ENCODE measurements at places on chromosomes 1 and 21.
A peak's percentile ranks its signal among the peaks of the same experiment; 100 is the strongest.

GRCh38 chr21:42820616-42821465 is 58.5 kb downstream of the WDR4 start:
- no peak for DNase-seq

DNA sequence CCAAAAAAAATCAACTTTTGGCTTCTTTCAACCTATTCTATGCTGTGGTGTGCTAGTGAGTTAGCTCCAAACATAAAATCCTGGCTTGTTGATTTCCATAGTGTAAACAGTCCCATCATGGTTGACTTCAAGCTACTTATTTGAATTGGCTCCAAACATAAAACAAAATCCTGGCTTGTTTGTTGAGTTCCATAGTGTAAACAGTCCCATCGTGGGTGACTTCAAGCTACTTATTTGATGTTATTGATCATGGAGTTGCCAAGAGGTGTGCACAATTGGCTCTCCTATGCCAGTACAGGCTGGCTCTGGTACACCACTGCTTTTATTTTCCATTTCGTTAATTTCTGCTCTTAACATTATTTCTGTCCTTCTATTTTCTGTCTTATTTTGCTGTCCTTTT is 1.8 kb upstream of the COA6 start:
- no peak for DNase-seq

- no peak for DNase-seq
Measured at GRCh38 chr1:214205053-214205452, 75.9 kb upstream of the SMYD2 start.

GRCh38 chr1:62276791-62277190 is 42.4 kb downstream of the KANK4 start:
- DNase-seq = no peak

DNA sequence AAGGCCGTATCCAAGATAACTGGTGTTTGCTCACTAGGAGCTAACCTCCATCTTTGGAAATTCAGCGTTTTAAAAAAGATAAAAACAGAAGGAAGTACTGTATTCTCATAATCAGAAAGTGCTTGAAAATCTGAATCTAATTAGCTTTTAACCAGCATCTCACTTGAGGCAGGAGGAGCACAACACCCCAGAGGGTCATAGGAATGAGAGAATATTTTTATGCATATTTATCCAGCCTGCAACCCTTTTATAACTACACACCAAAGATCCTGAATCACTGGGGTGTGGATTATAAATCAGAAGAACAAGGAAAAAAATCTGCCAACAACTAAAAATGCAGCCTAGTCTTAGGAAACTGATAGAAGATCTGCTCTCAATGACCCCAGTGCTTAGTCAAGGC is 68.0 kb upstream of the PTCH2 start:
- no peak for DNase-seq

DNA sequence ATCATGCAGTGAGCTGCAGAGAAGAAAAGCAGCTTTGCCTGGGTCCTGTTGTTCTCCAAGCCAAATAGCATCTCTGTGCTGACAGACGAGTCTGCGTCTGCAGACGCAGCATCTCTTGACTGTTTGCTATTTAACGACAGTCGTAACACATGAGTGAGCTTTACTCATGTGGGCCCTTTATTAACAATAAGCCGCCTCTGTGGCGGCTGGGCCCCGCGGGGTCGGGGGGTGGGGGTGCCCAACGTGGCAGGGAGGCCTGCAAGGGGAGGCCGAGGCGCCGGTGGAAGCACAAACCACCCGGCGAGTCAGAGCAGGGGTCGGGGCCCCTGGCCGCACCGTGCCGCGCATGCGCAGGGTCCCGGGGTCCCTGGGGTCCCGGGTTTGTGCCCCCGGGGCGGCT is 435.1 kb downstream of the KIF26B start:
- DNase-seq = no peak

- DNase-seq = no peak
Measured at GRCh38 chr1:26516987-26517765, 12.4 kb upstream of the RPS6KA1 start.

DNA sequence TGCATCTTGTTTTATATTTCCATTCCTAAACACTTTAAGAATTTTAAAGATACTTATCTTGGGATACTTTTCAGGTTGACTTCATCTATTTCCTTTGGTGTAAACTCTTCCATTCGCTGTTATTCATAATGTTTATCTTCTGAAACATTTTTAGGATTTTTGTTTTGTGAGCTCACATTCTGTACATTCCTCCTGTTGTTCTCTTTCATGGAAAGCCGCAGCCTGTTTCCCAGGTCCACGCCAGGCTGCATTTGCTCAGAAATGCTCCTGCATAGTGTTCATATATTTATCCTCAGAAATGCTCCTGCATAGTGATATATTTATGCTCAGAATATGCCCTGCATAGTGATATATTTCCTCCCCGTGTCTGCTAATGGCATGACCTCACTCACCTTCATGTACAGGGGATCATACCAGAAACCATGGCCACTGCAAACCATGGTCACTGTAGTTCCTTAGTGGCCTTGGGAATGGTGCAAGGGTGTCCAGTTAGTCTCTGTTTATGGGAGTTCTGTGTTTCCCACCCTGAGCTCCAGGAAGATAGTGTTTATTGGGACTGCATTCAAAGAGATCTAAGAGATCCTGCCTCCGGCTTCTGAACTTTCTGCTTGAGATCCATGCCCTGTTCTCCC is 153.9 kb upstream of the GREM2 start:
- DNase-seq = no peak

GRCh38 chr21:34936883-34937563 is 112.1 kb downstream of the RUNX1 start:
- no peak for DNase-seq

DNA sequence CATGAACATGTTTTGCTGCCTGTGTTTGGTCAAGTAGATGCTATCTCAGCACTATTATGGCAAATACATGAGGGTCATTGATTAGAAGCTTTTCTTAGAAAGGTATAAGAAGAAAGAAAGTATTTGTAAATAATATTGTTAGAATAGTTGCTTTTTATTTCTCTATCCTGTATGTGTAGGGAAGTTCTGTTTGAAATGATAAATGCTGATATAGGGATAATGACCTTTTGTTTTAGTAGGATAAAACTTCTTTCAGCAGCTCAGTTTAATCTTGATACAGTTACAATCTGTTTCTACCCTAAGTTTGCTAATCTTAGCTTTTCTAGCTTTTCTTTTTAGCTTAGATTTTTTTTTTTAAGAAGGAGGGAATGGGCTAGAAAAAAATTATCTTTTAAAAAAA is 63.3 kb downstream of the USP25 start:
- no peak for DNase-seq

GRCh38 chr1:150386592-150386991 is 22.6 kb downstream of the RPRD2 start:
- no peak for DNase-seq

- no peak for DNase-seq
Measured at GRCh38 chr1:1569341-1569740, 5.3 kb downstream of the SSU72 start.

GRCh38 chr1:83882906-83883305 is 116.0 kb downstream of the TTLL7 start:
- DNase-seq = no peak

DNA sequence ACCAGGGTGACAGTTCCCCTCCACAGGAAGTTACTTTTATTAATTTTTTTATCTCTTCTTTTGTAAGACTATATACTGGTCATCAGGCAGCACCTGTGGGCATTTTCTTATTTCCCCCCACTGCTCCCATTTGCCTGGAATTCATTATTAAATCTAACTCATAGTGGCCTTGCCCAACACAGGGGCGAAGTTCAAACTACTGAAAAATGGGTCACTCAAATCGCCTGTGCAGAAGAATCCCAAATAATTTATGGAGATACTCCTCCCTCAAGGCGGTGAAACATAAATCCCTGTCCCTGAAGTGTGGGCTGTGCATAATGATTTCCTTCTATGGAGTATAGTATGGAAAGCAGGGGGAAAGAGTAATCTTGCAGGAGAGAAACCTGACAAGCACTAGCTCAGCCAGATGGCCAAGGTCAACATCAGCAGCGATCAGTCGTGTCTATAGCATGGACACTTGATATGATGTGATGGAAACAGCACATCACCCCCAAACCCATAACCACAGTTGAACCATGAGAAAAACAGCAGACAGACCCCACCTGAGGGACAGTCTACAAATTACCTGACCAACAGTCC is 7.9 kb downstream of the CAMK2N1 start:
- no peak for DNase-seq

- DNase-seq = no peak
Measured at GRCh38 chr21:27339902-27340301, 373.0 kb upstream of the ADAMTS5 start.

- no peak for DNase-seq
Measured at GRCh38 chr21:21682172-21682571, 684.0 kb downstream of the NCAM2 start.

DNA sequence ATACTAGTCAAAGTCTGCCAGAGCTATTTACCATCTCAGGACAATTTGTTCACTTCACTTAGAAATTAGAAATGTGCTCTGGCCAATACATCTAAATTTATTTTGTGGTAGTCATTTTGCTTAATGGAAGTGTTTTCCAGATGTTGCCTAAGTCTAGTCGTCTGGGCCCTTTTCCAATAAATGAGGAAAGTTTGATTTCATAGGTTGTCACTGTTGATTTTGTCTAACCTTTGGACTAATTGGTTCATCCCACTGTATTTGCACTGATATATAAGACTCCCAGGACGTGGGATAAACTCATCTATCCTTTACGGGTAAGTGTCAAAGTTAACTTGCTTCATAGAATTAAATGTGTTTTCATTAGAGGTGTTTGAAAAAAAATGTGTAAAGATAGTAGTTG is 79.1 kb downstream of the TPR start:
- DNase-seq = no peak

GRCh38 chr21:44076316-44076715 is 30.9 kb upstream of the PWP2 start:
- DNase-seq = no peak

GRCh38 chr1:184982002-184982954 is 8.0 kb upstream of the NIBAN1 start:
- DNase-seq = peak; percentile 29

- DNase-seq = no peak
Measured at GRCh38 chr1:247111259-247111699, 7.1 kb upstream of the ZNF669 start.

- DNase-seq = no peak
Measured at GRCh38 chr1:171352554-171352953, 38.6 kb downstream of the FMO4 start.

DNA sequence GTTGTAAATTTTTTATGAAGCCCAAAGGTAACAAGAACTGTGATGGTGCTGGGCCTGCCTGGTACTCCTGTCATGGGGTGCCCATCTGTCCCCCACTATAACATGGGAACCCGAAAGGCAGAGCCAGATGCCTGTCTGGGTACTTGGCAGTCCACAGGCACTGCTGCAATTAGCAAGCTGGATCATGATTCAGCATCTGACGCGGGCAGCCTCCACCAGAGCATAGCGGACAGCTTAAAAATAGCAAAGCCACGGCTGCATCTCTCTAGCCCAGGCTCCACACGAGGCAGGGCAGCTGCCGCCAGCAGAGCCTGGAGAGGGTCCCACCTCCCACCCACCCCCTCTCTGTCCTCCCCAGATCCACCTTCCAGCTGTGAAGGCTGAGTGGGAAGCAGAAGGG is 22.9 kb downstream of the SUSD4 start:
- DNase-seq = no peak

DNA sequence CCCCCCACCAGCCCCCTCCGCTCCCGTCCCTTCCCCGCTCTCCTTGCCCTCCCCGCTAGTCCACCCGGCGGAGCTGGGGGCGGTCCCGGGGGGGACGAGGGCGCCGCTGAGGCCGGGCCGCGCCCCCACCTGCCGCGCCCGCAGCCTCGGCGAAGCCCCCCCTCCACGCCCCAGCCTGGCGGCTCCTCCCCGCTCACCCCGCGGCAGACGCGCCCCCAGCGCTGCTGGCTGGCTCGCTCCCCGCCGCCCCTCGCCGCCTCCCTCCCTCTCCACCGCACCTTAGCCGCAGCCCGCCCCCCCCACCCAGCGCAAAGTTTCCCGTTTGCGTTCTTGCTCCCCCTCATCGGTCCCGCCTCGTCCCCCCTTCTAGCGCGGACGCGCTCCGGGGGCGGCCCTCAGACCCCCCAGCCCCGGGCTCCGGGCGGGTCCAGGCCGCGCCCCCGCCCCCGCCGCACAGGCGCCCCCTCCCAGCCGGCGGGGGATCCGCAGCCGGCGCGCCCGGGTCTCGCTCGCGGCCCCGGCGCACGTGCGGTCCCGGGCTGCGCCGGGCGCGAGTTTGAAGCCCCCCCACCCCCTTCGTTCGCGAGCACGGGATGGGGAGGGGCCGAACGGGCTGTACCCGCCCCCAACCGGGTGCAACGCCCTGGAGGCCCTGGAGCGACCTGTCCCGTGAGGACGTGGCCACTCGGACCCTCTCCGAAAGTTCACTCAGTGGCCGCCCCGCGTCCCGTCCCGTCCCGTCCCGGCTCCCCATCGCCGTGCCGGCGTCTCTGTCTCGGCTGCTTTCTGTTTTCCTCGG is 623 bp downstream of the PTPRF start:
- DNase-seq = peak; percentile 14

GRCh38 chr21:37294679-37295078 is 27.5 kb upstream of the VPS26C start:
- DNase-seq = no peak

DNA sequence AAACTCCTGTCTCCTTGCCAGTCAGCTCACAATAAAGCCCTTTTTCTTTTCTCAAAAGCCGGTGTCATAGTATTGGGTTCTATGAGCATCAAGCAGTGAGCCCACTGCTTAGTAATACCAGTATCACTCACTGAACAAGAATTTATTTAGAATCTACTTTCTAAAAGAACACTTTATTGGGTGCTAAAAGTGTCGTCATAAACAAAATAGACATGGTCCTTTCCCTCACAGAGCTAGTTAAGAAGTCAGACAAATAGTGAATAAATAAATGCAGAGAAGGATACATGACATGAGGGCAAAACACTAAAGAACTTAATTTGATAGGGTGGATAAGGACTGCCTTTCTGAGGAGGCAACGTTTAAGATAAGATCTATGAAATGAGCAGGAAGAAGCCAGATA is 32.2 kb downstream of the EVI5 start:
- DNase-seq = no peak

- DNase-seq = no peak
Measured at GRCh38 chr21:45122432-45123132, 48.2 kb downstream of the ADARB1 start.

DNA sequence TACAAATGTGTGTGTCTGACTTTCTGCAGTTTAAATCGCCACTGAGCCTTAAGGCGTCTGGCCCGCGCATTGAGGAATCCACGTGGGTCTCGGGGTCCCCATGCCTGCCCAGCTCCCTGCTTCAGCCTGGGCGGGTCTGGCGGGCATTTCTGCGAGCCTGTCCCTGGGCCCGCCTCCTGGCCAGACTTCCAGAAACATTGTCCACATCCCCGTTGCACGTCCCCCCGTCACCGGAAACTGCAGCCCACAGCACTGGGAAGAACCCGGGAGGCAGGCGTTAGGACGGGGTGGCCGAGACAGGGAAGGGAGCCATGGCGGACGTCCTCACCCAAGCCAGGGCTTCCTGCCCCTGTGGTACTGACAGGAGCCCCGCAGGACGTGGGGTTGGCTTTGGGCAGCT is 113.1 kb upstream of the COL6A1 start:
- DNase-seq = no peak

All from activated naive CD4-positive, alpha-beta T cell (primary cell).